Activated CD4-positive, CD25-positive, alpha-beta regulatory T cell treated with anti-CD3 and anti-CD28 coated beads, Interleukin-2, amount 50 U/mL, for 72 hours (primary cell): ENCODE measurements at places on chromosomes 13 and 19.

GRCh38 chr19:17406887-17407196, 1.4 kb upstream of the BST2 start:
- DNase-seq = no peak

DNA sequence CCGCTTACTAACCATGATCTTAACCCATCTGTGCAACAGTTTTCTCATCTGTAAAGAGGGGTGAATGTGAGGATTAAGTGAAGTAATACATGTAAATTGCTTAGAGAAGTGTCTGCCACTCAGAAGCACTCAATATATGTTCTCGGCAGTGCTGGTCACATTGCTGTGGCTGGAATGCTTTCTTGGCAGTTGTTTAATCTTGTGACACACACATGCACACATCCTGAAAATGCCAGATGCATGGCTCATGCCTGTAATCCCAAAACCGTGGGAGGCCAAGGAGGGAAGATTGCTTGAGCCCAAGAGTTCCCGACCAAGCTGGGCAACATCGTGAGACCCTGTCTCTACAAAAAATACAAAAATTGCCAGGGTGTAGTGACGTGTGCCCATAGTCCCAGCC, 4.9 kb upstream of the DMKN start:
- no peak for DNase-seq

- DNase-seq = no peak
Observed at GRCh38 chr19:53004242-53004641, 9.5 kb upstream of the ERVV-1 start.

- DNase-seq = no peak
Observed at GRCh38 chr13:26046639-26047038, 5.2 kb downstream of the SHISA2 start.

GRCh38 chr19:32122258-32122657, 223.2 kb upstream of the ZNF507 start:
- no peak for DNase-seq

DNA sequence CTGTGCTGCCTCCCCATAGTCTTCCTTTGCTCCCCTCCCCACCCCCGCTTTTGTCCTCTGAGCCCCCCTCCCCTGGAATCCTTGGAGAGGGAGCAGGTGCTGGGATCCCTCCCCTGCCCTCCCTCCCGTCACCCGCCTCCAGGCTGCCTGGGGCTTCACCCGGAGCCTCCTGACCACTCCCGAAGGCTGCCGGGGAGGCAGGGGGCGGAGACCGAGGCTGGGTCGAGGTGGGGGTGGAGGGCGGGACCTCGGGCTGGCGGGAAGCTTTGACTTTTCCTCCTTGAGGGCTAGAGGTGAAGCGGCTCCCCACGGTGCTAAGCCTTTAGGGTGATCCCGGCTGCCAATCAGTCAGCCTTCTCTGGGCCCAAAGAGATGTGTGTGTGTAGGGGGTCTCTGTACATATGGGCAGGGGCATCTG, 1.5 kb downstream of the KMT5C start:
- no peak for DNase-seq

GRCh38 chr19:33241530-33242101, 16.0 kb upstream of the SLC7A10 start:
- DNase-seq = no peak

DNA sequence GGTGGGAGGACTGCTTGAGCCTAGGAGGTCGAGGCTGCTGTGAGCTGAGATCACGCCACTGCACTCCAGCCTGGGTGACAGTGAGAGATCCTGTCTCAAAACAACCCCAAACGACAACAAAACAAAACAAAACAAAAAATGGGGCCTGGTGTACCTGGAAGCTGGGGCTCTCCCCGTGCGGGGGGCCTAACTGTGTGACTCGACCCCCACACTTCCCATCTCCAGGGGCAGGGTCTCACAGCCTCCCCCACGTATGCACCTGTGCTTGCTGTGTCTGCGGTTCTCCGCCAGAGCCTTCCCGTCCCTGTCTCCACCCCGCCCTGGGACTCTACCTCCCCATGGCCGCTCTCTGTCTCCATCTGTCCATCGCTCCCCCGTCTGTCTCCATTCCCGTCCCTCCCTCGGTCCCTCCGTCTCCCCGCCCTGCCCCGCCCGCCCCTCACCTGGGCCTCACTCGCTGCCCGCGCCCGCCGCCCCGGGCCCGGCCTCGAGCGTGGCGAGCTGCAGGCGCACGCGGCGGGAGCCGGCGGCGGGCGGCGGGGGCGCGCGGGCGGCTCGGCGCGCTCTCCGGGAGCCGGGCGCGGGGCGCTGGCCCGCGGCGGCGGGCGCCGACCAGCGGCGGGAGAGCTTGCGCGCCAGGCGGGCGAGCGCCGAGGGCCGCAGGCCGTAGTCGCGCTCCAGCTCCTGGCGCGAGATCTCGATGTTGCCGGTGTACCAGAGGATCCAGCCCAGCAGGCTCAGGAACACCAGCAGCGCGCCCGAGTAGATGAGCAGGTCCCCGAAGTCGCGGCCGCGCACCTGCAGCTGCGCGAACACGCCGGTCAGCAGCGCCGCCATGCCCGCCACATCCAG, 587 bp downstream of the TMEM238 start:
- no peak for DNase-seq

DNA sequence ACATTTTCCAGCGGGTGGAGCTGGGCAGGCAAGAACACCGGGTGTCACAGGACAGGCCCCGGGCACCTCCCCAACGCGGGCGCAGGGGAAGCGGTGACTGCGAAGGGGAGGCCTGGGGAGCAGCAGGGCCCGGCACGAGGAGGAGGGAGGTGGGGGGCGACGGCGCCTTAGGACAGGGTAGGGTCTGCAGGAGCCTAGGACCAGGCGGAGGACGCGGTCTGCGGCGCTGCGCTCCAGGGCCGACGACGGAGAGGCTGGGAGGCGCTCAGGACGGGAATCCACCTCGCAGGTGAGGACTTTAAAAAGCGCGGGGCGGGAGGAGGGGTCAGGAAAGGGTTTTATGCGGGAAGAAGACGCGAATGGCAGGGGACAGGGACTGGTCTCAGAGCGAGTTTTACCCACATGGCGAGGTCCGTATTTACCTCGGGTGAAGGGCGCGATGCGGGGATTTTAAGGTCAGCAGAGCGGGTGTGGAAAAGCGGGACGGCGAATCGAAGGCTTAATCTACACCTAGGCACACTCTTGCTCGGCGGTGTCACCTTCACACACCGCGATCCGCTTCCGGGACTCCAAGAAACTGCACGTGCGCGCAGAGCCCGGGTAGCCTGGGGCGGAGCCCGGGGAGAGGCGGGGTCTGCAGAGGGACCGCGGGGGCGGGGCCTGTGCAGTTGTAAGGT, 13.5 kb downstream of the ERVV-2 start:
- DNase-seq = no peak

DNA sequence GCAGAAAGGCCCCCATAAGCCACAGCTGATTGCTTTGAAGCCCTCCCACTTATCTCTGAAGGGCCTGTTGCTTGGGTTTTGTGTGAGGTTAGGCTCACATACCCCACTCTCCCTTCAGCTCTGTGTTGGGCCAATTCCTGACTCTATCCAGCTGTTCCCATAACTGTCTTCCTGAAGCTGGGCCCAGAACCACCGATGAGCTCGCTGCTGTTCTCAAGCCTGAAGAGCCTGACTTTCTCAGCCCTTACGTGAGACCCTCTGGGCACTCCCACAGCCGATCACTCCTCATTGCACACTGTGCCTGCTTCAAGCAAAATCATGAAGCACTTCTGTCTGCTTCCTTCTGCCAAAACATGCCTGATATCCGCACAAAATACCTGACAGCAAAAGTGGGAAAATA, 124.1 kb downstream of the CRYL1 start:
- no peak for DNase-seq

DNA sequence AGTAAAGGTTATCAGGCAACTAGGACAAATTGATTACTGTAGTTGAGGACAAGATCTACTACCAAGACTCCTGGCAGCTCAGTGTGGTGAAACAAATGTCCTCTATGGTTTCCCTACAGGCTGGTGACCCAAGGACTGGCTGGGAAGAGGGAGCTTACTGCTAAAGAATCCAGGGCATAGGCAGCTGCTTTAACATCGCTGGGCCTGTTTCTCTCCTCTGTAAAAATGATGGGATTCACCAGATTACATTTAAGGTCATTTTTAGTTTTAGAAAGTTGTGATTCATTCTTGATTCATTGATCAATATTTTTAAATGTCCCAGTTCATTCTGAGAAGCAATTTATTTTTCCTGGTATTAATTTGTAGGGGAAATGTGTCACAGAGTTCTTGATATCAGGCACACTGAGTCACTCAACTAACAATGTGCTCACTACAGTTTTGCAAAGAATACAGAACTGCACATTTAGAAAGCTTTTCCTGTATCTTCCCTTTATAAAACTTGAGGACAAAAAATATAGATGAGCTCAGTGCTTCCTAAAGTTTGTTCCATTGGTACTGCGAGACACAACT, 19.6 kb upstream of the FAM124A start:
- DNase-seq = no peak

- DNase-seq = no peak
Observed at GRCh38 chr13:109720758-109721184, 65.6 kb downstream of the IRS2 start.

DNA sequence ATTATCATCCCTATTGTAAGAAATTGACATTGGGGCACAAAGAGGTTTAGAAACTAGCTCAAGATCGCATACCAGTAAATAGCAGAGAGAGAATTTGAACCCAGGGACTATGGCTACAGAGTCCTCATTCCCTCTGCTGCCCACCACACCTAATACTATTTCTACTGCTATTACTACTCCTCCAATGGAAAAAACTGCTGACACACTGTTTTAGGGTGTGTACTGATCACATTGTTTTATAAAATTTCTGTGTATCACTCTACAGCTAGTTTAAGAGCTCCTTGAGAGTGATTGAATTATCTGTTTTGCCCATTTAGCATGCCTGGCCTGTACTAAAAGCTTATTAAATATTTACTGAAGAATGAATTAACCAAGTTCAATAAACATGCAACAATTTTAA, 552.4 kb downstream of the GPC5 start:
- no peak for DNase-seq

DNA sequence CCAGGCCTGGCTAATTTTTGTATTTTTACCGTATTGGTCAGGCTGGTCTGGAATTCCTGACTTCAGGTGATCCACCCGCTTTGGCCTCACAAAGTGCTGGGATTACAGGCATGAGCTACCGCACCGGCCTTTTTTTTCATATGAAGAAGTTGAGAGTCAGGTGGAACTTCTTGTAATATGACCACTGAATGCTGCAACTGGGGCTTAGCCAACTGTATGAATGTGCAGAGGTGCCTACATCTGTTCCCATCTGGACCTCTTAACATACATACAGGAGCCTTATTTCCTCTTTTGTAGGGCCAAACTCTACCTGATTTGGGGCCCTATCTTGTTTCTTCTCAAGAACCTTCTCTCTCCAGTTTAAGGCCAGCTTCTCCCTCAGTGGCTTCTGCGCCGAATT, 11.9 kb upstream of the GGACT start:
- no peak for DNase-seq

- DNase-seq = no peak
Observed at GRCh38 chr13:103878891-103879605, 812.8 kb upstream of the SLC10A2 start.

DNA sequence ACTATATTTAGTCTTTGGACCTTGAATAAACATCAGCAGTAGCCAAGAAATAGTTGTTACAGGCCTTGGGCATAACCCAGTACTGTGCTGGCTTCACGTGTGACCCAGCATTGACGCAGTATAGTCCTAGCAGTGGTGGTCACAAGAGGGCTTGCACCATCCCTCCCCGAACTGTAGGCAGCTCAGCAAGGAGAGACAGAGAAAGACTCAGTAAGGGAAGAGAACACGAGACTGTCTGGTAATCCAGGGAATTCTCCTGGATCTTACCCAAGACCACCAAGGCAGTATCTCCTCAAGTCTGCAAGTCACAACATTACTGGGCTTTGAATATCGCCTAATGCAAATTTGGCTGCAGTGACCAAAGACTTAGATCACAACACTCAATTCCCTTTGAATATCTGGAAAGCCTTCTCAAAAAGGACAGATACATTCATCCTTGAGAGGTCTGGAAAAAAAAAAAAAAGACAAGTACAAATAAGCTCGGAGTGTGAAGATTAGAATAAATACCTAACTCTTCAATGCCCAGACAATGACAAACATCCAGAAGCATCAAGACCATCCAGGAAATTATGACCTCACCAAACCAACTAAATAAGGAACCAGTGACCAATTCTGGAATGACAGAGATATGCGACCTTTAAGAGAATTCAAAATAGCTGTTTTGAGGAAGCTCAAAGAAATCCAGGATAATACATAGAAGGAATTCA, 39.7 kb downstream of the CAB39L start:
- no peak for DNase-seq

DNA sequence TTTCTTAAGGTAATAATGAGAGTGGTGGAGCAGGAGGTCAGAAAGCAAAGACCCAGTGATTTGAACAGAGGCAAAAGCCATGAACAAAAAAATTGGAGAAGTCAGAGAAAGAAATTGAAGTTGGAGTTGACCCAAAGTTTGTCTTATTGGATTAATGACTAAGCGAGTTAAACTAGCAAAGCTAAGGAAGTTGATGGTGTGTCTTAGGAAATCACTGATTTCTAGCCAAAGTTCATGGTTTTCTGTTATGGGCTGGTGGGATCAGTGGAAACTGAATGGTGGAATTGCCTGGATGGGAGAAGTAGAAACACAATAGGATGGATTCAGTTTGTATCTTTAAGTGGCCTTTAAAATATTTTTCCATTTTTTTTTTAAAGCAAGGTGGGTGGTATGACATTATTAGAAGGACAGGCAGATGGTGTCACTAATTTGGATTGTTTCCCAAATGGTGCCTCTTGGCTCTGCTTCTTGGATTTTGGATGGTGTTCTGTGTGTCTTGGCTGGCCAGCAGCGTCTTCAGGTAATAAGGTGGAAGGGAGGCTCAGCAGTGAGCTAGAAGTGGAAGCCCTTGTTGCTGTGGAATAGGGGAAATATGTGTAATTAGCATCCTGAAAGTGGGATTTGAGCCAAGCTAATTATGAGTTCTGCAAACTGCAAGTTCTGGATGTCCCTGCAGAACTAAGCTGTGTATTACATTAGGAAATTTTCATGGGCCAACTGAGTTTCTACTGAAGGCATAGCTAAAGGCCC, 302.9 kb downstream of the LMO7 start:
- DNase-seq = no peak

- DNase-seq = no peak
Observed at GRCh38 chr19:49488046-49488862, 846 bp downstream of the RPL13A start.

GRCh38 chr19:18776736-18777135, 14.4 kb downstream of the COMP start:
- DNase-seq = no peak

- DNase-seq = no peak
Observed at GRCh38 chr13:86954341-86954740, 716.8 kb upstream of the SLITRK5 start.

DNA sequence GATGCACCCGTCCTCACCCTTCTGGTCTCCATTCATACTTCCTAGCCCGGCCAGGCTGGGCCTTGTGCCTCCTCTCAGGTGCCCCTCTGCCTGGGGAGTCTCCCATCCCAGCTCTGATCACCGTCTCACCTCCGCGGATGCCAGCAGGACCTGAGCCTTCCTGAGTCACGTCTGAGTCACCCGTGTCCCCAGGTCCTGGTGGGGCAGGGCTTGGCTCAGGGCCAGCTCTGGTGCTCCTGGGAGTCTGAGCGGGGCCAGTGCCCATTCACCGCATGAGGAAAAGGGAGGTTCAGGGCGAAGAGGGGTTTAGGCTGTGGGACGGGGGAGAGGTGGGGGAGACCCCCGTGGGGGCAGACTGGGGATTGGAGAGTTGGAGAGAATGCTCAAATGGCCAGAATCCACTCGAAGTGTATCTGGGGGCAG, 593 bp downstream of the ATP8B3 start:
- DNase-seq = peak; percentile 57

GRCh38 chr19:14580623-14581237, 2.2 kb upstream of the CLEC17A start:
- peak; percentile 56 for DNase-seq

- no peak for DNase-seq
Observed at GRCh38 chr13:38223089-38223488, 126.6 kb upstream of the UFM1 start.

GRCh38 chr13:112969692-112970338, 801 bp downstream of the MCF2L start:
- no peak for DNase-seq
